ENCODE measurements at places on chromosomes 11 and 22.

- no peak for DNase-seq
These were observed 107.3 kb downstream of the FCHSD2 start for GRCh38 chr11:73034777-73035176.

- no peak for DNase-seq
These were observed 992.5 kb downstream of the OPCML start for GRCh38 chr11:132539590-132540368.

GRCh38 chr11:95387325-95387724 is 156.3 kb upstream of the SESN3 start:
- no peak for DNase-seq

GRCh38 chr11:127259102-127259501 is 258.5 kb upstream of the KIRREL3 start:
- DNase-seq: no peak

DNA sequence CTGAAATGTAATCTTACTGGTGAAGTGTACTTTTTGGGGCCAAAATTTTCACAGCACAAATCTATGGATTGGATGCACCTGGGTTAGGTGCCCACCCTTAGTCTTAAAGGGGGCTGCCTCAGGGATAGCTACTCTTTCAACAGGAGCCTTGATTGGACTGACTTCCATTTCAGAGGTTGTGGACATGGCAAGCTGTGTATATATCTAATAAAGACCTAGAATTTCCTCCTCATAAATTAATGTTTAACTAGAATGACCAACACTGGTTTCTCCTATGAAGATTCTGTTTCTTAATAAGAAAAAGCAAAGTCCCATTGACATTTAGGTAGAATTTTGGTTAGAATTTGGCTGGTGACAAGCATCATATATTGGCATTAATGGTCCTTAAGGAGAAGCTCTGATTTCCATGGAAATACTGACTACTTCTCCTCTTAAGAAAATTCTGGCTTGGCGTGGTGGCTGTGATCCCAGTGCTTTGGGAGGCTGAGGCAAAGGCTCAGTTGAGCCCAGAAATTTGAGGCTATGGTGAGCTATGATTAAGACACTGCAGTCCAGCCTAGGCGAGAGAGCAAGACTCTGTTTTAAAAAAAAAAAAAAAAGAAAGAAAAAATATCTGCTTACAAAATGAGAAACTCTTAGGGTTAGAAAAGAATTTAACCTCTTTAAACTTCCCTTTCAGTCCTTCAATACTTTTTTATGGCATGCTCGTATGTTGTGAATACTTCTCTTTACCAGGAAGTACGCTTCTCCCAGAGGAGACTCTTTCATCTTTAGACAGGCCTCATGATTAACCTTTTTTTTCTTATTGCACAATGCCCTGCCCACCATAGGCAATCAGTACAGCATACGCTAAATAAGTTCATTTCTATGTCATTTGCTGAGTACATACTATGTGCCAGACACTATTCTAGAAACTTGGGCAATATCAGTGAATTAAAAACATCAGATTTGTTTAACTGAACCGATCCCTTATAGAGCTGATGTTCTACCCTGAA is 77.2 kb downstream of the PRR5L start:
- DNase-seq: no peak
